ENCODE measurements at places on chromosomes 4 and X.

DNA sequence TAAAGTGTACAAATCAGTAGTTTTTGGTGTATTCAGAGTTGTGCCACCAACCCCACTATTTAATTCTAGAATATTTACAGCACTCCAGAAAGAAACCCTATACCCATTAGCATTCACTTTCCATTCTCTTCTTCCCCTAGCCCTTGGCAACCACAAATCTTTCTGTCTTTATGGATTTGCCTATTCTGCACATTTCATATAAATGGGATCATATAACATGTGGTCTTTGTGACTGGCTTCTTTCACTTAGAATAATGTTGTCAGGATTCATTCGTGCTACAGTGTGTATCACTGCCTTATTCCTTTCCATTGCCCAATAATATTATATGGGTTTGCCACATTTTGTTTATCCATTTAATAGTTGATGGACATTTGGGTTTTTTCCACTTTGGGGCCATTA is 32.2 kb downstream of the SGMS2 start:
- DNase-seq, result no peak

GRCh38 chr4:102869569-102870197 is 891 bp downstream of the CISD2 start:
- no peak for DNase-seq

DNA sequence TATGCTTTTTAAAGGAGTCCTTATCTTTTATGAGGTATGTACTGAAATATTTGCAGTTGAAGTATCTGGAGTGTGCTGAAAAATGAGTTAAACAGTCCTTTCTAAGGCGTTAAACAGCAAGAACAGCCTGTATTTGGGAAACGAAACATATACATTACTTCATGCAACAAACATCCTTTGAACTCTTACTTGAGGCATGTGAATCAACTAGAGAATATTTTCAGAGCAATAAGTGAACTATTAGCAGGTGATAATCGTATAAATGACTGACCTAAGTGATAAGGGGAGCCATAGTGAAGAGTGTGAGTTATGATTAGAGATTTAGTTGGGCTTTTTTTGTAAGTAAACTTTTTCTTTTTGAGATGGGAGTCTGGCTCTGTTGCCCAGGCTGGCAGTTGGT is 45.9 kb upstream of the RHOH start:
- no peak for DNase-seq

- no peak for DNase-seq
Observed at GRCh38 chr4:25313201-25313895, 774 bp downstream of the ZCCHC4 start.

GRCh38 chr4:110372485-110372884 is 103.5 kb upstream of the ENPEP start:
- no peak for DNase-seq

GRCh38 chr4:125482822-125483221 is 168.1 kb downstream of the FAT4 start:
- no peak for DNase-seq

- no peak for DNase-seq
Observed at GRCh38 chr4:41514766-41515481, 23.0 kb upstream of the LIMCH1 start.

DNA sequence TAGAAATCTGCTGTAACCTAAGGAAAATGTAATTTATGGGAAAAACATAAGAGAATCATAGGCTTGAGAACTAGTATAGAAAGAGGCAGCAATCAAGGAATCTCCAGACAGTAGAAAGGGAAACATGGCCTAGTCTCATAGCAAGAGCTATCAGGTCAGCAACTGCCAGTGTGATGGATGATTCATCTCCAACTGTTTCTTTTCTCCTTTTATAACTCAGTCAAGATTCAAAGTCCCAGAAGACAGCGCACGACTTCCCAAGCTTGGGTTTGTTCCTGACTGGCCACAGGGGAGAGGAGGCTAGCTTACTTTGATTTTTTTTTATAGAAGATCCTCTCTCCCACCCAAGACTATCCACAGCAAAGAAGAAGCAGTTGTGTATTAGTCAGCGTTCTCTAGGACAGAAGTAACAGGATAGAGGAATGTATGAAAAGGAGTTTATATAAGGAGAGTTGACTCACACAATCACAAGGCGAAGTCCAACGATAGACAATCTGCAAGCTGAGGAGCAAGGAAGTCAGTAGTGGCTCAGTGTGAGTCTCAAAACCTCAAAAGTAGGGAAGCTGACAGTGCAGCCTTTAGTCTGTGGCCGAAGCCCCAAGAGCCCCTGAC is 181.5 kb downstream of the GC start:
- no peak for DNase-seq

- DNase-seq, result no peak
Observed at GRCh38 chr4:47891928-47892327, 22.5 kb downstream of the NFXL1 start.

- no peak for DNase-seq
Observed at GRCh38 chr4:124940387-124940786, 227.9 kb upstream of the ANKRD50 start.

GRCh38 chrX:81120258-81120935 is 81.3 kb downstream of the HMGN5 start:
- DNase-seq, result no peak

DNA sequence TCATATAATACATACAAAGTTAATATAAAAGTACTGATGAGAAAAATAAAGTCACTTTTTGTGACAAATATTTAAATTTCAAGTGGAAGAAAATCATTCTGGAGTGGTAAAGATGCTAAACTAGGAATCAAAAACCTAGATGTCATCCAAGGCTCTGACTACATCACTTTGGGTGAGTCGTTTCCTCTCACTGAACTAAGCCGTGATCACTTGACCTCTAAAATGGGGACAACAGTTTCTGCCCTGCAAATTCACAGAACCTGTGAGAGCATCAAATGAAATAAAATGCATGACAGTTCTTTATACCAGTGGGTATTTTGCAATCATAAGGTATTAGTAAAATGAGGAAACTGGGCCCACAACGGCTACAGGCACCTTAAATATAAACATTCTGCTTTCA is 63.8 kb downstream of the PRDM5 start:
- DNase-seq, result no peak

DNA sequence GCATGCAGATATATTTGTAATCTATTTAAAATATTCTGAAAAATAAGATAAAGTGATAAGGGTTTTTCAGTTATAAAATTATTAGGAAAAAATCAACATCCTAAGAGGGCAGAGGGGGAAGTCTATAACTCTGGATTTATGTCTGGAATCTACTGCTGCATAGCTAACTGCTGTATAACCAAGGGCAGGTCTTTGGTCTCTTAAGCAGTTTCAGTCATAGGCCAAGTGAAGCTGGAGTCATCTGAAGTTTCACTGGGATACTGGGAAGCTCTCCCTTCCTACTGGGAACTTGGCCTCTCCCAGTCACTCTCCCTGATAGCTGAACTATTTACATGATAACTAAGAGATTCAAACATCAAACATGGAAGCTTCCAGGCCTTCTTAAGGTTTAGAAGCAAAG is 1409.9 kb upstream of the PCDH7 start:
- no peak for DNase-seq

DNA sequence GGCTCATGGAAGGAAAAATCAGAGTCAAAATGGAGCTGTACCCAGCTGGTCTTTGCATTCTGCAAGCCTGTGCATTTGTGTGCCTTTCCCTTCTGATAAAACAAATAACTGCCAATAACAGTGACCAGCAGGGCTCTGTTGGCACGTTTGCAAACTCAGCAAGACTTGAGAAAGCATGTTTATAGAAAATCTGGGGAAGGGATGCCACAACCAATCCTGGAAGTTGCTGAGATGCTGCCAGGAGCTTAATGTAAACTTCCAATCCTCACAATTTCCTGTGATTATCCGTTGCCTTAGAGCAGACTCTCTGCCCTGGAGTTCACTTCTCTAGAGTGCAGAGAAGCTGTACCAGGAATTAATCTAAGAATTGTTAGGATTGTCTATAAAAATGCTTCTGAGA is 6.9 kb upstream of the ANXA3 start:
- DNase-seq, result no peak
